ENCODE measurements at places on chromosomes 5 and 9.

DNA sequence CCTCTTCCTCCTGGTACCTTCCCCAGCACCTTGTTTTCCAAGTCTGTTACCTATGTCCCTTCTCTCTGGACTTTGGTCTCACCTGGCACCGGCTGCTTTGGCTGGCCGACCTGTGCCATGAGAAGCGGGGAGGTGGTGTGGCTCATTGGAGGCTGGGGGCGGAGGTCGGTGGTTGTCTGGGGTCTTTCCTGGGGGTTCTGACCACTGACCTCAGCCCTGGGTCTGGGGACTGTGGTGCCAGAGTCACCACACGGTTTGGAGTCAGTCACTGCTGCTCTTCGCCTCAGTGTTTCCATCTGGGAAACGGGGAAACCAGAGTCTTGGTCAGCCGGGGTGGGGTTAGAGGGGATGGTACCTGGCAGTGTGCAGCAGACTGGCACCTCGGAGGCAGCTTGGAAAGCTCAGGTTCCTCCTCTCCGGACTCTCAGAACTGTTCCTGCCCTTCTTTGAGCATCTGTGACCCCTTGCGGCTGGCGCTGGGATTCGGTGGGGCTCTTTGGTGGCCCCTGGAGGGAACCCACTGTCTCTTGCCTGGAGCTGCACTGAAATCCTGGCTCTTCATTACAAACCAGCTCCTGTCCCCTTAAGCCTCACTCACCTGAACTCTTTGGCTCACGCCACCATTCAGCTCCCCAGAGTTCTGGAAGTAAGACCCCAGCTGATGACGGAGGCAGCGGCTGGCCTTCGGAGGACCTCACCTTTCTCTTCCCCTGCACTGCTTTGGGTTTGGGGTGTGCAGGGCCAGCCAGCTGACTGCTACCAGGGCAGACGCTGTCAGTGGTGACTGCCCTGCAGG is 4.1 kb upstream of the RXRA start:
- no peak for DNase-seq

GRCh38 chr9:19174127-19174912 is 47.0 kb upstream of the PLIN2 start:
- peak; percentile 84 for DNase-seq

DNA sequence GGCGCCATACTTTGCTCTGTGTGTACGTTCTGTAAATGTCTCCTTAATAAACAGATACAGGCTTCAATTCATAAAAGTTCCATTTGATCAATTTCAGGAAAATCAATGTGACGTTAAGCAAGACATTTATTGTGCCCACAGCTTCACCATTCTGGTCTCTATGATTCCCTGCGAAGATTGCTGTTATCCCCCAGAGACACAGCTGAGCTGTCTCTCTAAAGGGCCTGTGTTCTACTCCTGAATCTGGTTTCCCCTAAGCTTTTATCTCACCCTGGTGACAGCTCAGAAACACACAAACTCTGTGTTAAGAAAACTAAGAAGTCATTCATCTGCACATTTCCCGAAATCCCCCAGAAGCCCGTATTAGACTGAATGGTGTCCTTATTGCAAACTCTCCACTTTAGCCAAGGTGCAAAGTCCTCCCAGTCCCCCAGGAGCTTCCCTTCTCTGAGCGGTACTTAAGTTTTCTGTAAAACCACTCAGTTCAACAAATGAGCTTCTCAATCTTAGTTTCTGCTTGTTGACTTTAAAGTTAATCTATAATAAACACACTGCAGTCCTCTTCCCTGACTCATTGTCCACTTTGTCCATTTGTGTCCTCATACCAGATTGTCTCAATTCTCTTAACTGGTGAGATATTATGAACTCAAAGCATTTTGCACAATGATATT is 1.4 kb upstream of the C5orf15 start:
- no peak for DNase-seq

DNA sequence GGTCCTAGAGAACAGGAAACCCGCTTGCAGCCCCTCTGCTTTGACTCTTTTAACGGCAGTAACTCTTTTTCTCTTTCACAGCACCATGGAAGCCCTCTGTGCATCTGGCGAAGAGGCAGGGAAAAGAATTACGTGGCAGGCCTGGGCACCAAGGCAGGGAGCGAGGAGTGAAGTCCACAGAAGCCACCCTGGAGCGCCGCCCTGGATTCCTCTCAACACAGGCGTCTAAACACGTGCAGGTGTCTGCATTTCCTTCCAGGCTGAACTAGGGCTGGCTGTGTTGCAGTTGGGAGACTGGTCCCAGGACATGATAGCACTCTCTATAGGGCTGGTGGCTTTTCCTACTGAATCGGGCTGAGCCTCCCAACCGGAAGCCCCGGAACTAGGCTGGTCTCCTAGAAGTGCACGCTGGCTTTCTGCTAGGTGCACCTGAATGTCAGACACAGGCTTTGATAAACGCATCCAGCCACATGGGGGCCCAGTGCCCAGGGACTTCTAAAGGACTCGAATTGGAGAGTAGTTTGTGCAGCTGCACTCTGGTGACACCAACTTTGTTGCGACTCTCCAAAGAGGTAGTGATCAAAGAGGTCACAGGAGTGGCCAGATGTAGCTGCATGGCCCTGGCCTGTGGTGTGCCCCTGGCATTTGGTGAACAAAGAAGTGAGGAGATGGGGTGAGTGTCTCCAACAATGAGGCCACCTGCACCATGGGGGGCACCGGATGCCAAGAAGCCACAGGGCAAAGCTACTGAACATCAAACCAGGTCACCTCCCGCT is 54.5 kb downstream of the AK8 start:
- DNase-seq, result no peak

DNA sequence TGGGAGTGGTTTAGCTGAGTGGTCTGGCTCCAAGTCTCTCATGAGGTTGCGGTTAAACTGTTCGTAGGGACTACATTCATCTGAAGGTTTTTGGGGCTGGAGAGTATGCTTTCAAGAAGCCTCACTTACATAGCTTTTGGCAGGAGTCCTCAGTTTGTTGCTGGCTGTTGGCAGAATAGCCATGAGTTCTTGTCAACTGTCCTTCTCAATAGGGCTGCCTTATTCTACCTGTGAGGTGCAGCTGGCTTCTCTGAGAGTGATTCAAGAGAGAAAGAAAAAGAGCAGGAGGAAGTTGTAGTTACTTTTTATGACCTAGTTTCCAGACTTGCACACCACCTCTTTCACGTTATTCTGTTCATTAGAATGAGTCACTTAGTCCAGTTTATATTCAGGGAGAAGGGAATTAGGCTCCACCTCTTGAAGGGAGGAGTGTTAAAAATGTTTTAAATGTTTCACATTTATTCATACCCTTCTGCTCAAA is 33.2 kb downstream of the YTHDC2 start:
- no peak for DNase-seq

GRCh38 chr5:4099386-4099785 is 503.8 kb downstream of the IRX1 start:
- DNase-seq, result no peak

DNA sequence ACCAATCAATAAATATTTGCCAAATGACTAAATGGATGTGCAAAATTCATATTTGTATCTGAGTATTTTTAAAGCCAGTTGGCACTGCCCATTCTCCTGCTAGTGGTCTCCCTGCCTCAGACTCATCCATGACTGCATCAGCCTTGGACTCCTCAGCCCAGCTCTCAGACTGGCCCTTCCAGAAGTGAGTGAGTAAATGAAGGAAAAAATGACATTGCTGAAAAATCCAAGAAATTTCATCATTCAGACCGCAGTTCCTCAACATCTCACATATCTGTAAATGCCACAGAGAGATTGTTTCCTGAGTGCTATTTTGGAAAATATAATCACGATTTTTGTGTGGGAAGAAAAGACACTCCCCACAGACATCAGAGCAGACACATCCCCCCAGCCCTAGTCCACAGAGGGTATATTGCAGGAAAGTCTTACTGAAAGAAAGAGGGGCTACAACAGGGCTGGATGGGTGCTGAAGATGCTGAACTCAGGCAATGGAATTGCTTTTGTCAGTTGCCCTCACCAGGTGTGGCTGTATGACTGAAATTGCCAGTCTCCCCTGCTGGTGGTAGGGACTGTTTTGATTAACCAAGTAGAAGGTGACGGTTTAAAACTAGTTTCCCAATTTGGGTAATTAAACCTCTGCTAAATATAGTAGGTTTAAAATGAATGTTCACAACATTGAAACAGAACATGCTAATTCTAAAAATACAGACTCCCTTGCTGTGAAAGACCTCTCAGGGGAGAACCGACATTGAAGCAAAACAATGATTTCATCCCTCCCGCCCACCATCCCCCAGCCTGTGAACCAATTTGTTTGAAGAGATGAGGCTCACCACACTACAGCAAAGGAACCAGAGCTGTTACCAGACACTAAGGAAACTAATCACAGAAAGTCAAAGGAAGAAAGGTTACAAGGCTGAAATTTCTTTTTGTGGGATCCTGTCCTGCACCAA is 158.8 kb downstream of the DEPDC1B start:
- DNase-seq, result no peak

GRCh38 chr5:176654856-176655255 is 7.6 kb downstream of the TSPAN17 start:
- no peak for DNase-seq

DNA sequence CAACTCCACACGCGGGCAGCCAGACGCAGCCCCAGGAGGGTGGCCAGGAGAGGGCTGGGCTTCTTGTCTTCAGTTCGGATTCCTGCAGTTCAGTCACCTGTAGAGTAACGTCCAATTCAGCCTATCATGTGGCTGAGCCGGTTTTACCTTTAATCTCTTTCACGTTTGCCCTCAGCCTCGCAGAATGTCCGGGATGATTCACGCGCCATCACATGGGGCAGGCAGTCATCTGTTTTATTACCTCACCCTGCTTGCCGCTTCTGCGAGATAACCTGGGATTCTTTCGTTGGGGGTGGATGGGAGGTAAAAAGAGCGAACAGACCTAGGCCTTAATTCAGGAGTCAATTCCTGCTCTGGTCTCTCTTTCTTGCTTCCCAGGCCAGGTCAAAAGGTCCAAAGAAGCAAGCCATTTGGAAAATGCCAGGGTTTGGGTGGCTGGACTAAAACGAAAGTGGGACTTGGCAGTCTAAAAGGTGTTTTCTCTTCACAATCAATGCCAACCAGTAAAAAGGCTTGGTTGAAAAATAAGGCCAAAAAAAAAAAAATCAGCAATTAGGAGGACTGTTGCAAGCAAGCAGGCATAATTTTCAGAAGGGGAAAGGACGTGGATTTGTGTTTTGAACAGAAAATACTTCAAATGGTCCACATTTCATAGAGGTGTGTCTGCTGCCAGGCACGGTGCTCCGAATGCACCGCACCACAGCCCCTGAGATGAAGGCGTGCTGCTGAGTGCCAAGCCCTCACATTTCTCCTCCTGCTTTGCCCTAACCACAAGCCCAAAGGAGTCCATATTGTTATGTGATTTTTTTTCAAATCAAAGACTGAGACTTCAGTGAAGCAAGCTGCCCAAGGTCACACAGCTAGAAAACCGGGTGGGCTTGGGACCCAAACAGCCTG is 2.8 kb upstream of the WWC1 start:
- no peak for DNase-seq

- DNase-seq, result peak; percentile 33
These were observed 144.4 kb upstream of the FSTL4 start for GRCh38 chr5:133756756-133757155.

DNA sequence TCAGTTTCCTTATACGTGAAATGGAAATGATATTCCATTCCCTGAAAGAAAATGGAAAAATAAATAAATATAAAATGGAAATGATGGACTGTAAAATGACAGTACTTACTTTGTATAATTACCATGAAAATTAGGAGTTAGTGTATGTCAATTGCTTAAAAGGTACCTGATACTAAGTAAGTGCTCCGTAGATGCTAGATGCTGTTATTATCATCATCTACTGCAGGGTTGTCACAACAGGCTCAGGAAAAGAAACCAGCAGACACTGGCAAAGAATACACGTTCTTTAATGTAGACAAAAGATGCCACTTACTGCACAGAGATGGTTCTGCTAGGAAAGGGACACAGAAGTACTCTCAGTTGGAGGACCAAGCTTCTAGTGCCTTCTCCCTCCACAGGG is 64.0 kb upstream of the KCNN2 start:
- DNase-seq, result no peak

GRCh38 chr5:54883374-54884194 is 101.8 kb downstream of the ESM1 start:
- no peak for DNase-seq

GRCh38 chr5:67409126-67409777 is 212.7 kb upstream of the CD180 start:
- DNase-seq, result no peak

GRCh38 chr5:146105477-146105876 is at the start of gene PLAC8L1:
PLAC8L1 (minus strand) TSS chr5:146105577; CDS start chr5:146104311, 1,266 bp downstream.
- DNase-seq, result no peak

DNA sequence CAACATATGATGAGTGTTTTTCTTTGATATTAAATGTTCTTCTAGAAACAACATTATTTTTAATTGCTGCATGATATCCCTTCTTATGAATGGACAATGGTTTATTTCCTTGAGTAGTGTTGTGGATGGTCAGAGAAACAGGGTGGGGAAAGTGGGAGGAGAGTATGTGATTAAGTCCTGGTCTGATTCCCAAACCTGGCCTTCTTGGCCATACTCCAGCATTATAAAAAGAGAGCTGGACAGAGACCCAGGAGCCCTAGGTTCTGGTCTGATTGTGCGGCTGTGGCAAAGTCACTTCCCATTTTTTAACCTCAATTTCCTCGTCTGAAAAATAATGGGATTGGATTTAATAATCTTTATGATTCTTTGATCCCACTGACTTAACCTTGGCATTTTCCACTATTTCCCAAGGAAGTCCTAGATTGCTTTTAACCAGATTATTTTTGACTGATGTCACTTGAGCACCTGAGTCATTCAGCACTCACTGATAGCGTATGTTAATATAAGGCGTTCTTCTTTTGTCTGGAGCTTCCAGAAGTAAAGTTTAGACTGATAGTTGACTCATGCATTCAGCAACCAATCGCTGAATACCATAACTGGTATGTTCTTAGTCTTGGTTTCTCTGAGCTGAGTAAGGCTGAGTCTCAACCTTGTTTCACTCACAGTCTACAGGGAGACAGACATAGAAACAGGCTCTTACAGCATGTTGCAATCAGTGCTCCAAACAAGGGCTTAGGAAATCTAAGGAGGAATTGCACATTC is 26.2 kb downstream of the OSMR start:
- DNase-seq, result no peak

DNA sequence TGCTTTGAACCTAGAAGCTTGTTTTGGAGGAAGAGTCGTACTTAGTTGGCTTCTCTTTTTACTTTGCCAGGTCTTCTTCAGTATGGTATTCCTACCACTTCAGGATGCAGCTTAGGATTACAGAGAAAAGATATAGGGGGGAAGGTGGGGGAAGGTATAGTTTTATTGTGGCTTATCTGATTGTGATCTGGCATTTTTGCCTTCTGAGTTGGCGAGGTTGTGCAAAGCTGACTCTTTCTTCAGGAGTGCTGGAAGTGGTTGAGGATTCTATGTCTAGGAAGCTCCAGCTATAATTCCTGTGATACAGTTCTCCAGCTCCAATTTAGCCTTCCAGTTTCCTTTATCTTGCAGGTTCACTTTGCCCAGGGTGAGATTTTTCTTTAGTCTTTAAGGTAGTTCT is 7.0 kb downstream of the CDC42SE2 start:
- DNase-seq, result no peak

GRCh38 chr9:26516773-26517343 is 375.7 kb downstream of the CAAP1 start:
- DNase-seq, result no peak

- DNase-seq, result no peak
These were observed 445.4 kb upstream of the DAB2 start for GRCh38 chr5:39870137-39870536.

GRCh38 chr9:85262333-85262732 is 479.4 kb downstream of the AGTPBP1 start:
- no peak for DNase-seq
